ENCODE measurements at places on chromosomes 16 and 17.
A peak's percentile ranks its signal among the peaks of the same experiment; 100 is the strongest.

DNA sequence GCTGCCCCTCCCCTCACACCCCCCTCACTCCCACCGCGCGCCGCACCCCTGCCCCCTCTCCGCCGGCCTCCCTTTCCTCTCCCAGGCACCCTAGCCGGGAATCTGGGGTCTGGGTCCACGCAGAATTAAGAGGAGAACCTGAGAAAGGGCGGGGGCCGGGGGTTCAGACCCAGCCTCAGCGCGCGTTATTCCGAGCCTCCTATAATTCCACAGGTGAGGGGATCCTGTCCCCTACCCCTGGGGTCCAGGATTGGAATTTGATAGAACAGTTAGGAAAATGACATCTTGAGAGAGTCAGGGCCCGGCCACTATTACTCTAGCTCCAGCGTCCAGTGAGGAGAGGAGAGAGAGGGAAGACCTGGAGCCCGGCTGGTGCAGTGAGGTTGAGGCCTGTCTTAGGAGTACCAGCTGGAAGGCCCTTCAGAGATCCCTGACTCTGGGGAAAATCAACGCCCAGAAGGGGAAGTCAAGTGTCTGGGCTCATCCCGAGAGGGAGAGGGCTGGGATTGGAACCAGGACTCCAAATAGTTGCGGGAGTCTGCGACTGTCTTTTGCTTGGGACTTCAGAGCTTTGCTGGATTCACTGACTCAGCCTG, 17.3 kb downstream of the GRB7 start:
- no peak for DNase-seq

DNA sequence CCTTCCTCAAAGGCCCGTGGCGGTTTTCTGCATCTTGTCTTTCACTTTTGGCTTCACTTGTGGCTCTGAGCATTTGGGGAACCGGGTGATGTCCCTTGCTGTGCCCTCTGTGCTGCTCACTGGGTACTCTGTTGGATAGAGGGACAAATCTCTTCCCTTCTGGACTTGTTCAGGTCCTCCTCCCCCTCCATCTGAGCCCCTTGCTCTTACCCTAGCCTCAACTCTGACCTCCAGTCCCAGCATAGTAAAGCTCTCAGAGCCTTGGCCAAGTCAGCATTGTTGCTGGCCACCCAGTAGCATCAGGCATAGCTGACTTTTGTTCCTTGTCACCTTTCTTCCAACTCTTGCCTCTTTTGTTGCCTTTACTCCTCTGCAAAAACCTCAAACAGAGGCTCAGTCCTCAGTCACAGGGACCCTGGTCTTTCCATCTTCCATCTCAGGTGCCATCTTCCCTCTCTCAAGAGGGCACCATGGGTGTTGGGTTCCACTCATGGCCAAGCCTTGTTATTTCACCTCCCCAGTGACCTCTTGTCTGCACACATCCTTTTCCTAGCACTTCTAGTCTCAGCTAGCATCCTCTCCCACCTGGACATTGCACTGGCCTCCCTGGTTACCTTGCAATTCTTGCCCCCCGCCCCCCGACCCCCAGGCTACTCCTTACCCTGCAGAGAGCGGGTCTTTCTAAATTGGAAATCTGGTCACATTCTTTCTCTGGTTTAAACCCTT, 393 bp upstream of the PSMB10 start:
- peak; percentile 41 for DNase-seq

- no peak for DNase-seq
Observed at GRCh38 chr17:40509626-40510327, 8.4 kb upstream of the TNS4 start.

DNA sequence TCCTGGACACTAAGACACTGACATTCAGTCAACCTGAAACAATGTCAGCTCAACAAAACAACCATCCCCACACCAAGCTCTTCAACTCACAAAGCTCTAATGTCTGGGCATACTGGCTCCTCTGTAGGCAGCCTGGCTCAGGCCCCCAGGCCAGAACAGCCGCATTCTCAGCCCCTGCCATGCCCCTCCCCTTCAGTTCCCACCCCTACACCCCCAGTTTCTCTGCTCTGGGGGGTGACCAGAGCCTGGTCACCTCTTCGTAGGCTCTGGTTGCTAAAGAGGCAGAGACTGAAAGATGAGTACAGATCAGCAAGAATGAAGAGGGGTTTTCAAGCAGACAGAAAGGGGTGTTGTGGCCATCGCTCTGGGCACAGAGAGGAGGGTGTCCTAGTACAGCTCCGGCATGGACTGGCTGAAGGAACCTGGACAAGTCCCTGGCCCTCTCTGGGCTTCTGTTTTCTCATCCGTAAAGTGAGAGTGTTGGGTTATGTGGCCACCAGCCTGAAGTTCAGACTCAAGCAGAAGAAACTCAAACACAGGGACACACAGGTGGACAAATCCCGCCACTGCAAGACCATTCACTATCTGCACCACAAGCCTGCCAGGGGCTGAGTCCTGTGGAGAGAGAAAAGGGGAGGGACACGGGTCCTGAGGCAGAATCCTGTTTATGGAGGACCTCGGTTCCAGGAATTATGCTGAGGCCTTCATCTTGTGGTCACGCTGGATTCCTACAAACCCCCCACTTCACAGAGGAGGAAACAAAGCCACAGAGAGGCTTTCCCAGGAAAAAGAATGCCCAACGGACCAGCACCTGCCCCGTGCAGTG, 987 bp upstream of the SLC4A1 start:
- no peak for DNase-seq

DNA sequence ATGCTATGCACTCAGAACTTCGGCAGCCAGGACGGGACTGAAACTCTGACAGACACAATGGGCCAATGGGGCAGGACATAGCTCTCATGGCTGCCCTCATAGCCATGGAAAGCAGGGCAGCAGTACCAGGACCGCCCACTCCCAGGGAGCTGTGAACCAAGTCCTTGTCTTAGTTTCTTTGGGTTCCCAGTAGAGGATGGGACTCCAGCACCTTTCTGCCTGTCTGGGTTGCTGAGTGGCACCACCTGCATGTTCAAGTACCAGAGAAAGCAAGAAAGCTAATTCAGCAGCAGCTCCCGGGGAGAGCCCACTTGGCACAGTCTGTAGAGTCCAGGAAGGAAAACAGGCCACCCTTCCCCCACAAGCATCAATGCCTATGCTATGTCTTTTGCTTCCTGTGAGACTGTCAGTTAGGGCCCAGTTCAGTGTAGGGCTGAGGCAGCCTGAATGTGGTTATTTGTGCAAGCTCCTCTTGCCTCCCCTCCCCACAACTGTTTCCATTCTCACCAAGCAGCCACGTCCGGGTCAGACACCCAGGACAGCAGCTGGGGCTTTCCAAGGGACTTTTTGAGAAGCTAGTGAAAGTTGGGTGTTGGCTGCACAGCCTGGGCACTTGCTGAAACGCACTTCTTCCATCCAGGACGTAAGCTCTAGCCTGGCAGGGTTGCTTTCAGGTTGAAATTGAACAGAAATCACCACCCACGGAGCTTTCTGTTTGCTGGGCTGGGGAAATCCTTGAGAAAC, 7.8 kb downstream of the SUPT4H1 start:
- no peak for DNase-seq

DNA sequence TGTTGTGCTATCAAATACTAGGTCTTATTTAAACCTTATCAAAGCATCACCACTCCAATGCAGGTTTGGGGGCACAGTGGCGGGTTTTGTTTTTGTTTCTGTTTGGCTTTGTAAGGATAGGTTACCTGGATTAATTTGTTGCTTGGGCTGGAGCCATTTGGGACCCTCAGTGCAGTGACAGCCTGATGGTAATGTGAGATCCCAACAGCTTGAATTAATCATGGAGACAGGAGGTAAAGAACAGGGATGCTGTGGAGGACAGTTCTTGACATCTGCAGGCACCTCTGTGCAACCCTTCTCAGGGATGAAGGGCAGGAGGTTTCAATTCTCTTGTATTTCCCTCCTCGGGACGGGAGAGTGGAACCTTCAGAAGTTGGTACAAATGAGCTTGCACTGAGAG, 40.5 kb downstream of the SHISA9 start:
- DNase-seq, result peak; percentile 46

- peak; percentile 46 for DNase-seq
Observed at GRCh38 chr16:48383877-48384519, 1.2 kb downstream of the SIAH1 start.

DNA sequence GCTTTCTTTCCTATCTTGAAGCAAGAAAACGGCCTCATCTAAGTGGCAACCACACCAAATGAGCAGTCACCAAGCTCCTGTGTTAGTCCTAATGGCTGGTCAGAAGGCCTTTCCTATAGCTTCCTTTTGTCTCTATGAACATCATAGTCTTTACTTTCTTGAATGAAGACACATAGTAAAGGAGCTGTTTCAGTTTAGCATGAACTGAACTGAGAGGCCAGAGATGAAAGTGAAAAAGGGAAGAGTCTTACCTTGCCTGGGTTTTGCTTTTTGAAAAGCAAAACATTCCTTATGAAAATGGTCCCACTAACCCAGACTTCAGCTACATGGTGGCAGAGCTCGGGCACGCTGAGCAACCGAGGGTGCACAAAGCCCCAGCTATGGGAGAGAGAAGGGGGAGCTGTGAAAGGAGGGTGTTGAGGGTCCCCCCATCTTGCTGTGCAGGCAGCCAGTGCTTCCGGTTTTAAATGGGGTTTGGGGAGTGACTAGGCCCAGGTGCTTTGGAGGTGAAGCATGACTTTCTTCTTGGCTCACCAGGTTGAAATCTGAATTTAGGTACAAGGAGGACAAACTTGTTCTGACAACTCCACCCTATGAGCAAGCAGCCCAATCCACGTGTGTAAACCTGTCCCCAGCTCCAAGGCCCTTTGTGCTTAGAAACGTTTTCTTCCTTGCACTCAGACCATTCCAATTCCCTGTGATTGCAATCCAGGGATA, 9.1 kb upstream of the PSMC3IP start:
- no peak for DNase-seq

DNA sequence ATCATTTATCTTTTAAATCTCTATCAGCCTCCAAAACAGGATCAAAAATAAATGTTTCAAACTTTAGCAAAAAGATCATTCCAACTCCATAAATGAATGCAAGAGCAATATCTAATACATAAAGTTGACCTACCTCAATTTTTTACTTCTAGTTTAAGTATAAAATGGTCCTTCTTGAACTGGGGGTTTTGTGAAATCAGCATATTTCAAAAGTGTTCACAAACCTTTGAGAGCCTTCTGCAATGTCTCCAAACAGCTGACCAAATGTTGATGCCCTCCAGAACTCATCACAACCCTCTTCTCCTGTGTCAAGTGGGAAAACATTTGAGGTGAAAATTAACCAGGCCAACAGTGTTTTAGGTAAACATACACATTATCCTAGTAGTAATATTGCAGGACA, 7.7 kb downstream of the MED1 start:
- DNase-seq, result no peak

- no peak for DNase-seq
Observed at GRCh38 chr17:78779850-78780249, 2.2 kb downstream of the CYTH1 start.

DNA sequence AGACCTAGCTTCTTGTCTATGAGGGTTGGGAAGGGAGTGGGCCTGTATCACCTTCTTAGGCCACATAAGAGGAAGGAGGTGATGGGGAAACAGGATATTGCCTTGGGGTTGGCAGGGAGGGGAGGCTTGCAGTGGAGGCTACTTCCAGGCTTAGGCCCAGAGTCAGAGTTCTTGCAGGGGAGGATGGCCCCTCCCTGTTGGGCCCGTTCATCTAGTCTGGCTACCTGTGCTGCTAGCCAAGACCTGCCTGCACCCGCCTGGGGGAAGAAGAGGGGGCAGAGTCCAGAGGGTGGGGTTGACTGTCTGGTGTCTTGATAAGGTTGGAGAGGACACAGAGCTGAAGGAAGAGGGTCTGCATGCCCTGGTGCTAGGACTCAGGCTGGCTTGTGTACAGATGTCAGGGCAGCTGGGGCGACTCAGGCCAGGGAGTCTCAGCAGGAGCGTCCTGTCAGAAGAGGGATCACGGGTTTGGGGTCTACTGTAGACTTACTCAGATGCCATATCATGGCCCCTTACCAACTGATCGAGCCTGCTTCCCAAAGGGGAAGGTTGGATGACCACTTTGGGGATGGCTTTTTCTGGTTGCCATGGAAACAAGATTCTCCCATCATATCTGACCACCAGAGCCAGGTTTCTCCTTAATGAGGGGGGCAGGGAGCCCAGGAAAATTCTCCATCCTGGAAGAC, 5.3 kb downstream of the KDM6B start:
- no peak for DNase-seq

DNA sequence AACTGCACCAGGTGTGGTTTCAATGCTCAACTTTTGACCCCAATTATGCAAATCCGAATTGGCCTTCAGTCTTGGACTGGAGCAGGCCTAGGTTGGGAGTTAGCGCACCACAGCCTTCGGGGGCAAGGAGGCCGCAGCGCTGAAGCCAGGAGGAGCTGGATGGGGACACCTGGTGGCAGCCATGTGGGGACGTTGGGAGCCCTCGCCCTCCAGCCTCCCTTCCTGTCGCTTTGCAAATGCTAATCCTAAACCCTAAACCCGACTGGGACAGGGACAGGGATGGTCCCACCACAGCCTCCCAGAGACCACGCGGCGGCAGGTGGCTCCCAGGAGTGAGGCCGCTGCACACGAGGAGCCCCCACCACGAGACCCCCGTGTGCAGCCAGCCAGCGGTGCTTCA, 58.7 kb downstream of the KLHDC4 start:
- DNase-seq, result no peak

- DNase-seq, result no peak
Observed at GRCh38 chr17:40321524-40321929, 12.5 kb downstream of the RARA start.

GRCh38 chr17:7122381-7122780, 7.8 kb upstream of the ASGR2 start:
- no peak for DNase-seq

All from left kidney (tissue), 8 donors.